ENCODE measurements at places on chromosomes 2 and 18.
A peak's percentile ranks its signal among the peaks of the same experiment; 100 is the strongest.

- DNase-seq: peak; percentile 59
These were observed 214.6 kb downstream of the TRIB2 start for GRCh38 chr2:12931186-12931844.

- DNase-seq: peak; percentile 81
These were observed 58.1 kb downstream of the AGAP1 start for GRCh38 chr2:235551965-235552364.

- DNase-seq: no peak
These were observed 4.4 kb upstream of the NEU4 start for GRCh38 chr2:241804326-241805229.

DNA sequence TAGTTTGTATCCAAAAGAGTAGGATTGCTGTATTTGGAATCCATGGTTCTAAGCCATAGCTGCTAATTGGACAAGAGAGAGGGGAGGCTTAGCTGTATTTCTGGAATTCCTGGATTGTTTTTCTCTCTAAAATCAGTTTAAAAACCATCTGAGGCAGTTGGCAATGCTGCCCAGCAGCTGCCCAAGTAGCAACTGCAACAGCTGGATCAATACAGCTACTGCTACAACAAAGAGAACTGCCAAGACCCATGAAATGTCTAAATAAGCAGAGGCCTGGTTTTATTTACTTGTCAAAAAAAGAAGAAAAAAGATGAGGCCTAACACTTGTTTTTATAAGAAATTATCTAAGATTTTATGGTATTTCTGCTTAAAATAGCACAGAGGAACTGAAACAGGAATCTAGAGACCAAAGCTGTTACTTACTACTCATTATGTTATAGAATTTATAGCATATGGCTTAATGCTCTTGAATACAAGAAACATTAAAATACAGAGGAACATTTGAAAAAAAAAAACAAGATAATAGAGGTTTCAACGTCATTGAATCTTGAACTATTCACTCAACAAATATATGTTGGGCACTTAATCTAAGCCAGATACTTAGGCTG is 39.1 kb downstream of the TMEFF2 start:
- no peak for DNase-seq

DNA sequence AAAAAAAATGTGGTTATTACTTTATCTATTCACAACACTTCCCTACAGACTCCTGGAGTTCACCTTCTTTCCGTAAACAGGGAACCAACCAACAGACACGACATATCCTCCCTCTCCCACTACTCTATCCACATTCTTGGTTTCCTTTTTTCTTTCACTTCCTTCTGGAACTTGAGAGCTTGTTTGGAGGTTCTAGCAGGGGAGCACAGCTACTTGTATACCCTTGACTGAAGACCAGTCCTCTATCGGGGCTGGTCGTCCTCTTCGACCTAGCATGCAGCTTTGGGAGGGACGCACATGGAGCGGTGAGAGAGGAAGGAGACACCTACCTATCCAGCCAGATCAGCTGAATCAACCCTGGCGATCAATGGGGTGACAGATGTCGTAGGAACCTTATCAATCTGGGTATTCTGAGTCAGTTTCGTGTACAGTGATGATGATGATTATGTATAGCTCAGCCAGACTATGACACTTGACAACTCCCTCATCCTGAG is 43.5 kb upstream of the MSH2 start:
- no peak for DNase-seq

DNA sequence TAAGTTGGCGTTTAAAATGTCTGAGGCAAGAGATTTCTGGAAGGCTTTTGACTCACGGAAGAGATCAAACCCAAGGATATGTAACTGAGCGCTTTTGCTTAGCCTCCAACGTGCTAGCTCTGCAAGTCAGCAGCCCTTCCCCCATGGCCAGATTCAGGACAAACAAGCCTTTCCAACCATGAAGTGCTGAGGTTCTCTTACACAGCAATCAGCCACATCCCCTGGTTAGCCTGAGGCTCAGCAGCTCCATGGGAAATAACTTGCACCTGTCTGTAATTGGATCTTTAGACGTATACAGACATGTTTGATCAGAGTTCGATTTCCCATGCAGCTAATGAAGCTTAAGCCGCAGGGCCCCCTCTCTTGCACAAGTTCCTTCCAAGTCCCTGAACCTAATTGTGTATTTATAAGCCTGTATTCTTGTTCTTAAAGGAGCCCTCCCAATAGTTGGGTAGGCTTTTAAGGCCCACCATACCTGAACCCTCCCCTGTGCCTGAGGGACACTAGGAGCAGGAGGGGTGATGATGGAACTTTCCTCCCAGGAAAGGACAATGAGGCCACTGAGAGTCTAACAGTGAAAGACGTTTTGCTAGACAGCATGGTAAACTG is 2.1 kb upstream of the TMEM131 start:
- no peak for DNase-seq

GRCh38 chr18:79942211-79942610 is 9.2 kb downstream of the SLC66A2 start:
- no peak for DNase-seq

DNA sequence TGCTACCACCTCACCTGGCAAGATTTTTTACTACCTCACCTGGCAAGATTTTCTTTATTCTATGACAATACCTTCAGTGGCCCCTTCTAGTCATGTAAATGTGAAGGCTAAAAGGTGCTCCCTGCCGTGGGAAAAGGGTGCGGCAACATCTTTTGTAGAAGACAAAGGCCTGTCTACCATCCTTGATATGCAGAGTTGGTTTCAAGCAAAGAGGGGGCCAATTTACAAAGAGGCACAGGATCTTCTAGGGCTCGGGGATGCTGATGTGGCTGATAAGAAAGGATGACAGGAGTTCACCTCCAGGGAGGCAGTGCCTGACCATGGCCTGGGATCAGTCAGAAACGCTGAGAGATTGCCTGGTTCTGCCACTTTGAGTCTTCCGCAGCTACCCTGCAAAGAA is 165.4 kb upstream of the SLC1A4 start:
- no peak for DNase-seq

DNA sequence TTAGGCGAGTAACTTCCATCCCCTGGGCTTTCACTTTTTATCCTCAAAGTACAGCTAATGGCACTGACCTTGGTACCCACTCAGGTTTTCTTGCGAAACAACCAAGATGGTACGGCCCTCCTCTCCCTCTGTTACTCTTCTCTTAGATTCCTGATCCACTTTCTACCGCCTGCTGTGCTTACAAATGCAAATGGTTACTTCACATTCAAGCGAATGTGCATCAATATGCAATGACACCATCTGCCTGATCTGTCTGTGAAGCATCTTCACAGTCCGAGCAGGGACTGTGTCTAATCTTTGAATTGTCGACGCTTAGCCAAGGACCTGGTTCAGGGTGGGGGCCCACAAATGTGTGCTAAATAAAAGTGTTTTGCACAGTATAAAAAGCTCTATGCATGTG is 112.2 kb downstream of the TRIB2 start:
- no peak for DNase-seq

DNA sequence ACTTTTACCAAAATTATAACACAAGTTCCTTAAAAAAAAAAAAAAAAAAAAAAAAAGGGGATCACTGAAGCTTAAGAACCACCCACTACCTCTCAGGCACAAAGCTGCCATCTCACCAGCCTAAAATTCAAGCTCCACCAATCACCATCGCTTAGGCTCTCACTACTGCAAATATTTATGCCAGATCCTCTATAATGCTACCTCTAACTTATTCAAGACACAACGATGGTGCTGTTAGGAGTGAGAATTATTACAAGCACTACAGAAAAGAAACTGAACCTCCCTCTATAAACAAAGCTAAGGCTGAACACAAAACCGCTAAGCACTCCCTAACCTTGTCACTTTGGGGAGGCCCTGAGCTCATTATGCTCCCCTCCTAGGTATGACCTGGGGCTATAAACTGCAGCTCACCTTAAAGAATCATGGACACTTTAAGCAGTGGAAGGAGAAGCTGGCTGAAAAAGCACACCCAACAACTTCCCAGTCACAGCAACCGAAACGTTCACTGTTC is 3.6 kb downstream of the FZD5 start:
- DNase-seq: no peak

DNA sequence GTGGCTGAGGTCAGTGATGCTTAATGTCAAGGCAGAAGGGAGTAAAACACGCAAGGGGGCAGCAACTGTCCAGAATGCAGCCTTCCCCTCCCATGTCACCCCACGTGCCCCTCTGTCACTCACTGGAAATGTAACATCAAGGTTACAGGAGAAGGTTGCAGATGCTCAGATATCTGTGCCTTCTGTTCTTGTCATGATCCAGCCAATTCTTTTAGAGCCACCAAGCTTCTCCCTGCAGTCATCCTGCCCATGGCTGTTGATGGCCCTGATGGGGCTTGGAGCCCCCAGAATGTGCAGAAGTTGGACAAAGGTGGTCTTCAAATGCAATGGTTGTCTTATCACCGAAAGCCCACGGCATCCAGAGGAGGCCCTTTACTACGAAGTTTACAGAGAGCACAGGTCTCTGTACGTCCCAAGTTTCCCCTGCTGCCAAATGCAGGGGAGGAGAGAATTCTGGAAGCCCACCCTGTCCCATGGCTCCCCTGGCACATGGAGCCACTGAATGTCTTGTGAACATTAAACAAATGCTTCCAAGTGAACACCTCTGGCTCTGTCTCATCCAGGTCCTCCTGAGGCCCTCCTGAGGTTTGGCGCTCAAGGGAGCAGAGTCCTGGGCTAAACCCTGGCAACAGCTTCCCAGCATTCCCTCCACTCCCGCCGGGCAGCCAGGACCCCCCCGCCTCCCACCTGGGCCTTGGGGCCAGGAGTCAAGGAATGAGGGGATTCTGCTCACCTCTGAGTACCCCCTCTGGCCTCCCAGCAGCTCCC is 4.5 kb upstream of the GPR55 start:
- no peak for DNase-seq

DNA sequence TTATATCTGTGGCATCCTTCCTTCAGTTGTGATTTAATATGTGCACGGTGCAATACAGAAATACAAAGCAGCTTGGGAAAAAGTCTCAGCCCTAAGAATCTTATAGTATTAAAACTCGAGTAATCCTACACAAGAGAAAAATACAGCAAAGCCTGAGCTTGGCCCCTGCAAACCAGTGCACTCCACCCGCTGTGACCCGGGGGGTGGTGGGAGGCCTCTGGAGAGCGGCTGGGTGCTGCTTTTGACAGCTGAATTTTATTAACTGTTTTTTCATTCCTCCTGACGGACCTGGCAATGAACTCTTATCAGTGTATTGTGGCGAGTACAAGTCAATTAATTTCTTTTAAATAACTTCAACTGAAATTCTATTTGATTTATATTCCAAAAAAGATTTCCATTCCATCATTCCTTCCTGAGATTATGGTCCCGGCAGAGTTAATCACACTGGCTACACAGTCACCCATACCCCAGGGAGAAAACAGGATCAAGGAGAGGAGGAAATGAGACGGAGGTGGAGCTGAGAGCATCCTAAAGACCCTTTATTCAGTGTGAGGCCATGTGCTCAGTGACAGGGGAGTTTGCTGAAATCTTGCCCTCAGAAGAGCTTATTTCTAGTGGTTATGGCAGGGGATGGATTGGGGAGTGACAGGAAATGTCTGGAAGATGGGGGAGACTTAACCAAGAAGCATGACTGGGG is 124.8 kb downstream of the KLHL29 start:
- no peak for DNase-seq

- no peak for DNase-seq
These were observed 120.0 kb downstream of the COL4A4 start for GRCh38 chr2:227043981-227044380.

DNA sequence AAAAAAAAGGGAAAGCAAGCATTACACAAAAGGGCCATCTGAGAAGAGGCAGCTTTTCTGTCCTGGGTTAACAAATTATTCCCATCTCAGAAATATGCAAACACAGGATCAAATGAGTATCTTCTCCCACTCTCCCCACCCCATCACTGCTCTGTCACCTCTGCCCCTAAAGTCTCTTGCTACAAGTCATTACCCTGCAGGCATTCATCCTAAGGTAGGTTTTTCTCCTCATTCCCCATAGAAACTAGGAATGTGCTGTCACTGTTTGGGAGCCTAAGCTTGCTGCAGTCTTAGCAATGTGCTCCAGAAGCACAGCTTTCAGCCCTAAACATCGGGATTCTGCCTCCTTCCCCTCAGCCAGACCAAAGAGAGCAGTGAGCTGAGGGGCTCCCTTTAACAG is 3.6 kb downstream of the LRRTM1 start:
- no peak for DNase-seq

DNA sequence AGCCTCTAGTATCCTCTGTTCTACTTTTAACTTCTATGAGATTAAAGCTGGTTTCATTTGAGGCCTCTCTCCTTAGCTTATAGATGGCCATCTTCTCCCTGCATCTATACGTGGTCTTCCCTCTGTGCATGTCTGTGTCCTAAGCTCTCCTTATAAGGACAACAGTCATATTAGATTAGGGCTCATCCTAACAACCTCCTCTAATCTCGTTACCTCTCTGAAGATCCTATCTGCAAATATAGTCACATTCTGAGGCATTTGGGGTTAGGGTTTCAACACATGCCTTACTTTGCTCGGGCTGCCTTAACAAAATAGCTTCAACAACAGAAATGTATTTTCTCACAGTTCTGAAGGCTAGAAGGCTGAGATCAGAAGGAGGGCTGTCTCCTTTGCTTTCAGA is 11.6 kb upstream of the APOB start:
- no peak for DNase-seq

GRCh38 chr2:165079432-165079831 is 124.1 kb upstream of the SLC38A11 start:
- no peak for DNase-seq

DNA sequence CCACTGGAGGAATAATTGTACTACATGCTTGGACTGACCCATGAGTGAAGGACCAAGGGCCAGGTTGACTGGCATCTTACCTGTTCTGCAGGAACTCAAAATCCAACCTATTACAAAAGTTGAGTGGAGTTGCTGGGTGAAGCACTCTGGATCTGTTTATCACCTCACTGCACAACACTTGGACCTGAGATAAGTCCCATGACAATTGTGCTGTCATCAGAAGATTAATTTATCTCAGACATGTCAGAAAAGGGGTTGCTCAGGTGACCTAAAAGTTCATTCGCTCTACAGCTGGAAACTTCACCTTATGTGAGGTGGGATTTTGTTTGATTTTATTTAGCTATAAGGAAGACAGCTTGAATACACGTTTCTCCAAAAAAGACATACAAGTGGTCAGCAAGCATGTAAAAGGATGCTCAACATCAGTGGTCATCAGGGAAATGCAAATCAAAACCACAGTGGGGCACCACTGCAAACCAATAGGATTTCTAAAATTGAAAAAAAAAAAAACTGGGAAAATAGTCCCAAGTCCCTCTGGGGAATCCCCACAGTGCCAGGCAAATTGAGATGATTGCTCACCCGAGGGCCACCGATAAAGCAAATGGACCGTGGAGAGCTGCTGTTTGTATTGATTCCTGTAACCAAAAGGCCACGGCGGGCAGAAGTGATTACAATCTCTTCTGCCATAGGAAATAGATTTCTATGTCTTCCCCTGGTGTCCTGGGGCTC is 65.8 kb upstream of the SLC35F5 start:
- no peak for DNase-seq

Data from endothelial cell of umbilical vein (primary cell).